Stromal cell of bone marrow (primary cell): ENCODE measurements at places on chromosomes 7 and 10.

DNA sequence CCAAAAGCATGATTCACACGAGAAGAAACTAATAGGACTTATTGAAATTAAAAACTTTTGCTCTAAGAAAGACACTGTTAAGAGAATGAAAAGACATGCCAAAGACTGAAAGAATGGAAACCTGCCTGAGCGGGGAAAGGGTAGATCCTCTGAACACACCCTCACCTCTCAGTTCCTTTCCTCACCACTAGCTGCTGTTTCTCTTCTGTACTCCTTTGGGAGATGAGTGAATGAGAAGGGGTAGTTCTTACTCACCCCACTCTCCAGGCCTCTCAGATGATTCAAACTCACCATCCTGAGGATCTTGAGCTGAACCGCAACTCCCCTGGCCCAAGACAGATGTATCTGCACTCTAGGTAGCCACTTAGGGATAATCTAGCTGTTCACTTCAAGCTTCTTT is 41.9 kb downstream of the IQUB start:
- DNase-seq: peak; percentile 0

- DNase-seq: no peak
Observed at GRCh38 chr10:117277675-117278074, 36.8 kb downstream of the SLC18A2 start.

DNA sequence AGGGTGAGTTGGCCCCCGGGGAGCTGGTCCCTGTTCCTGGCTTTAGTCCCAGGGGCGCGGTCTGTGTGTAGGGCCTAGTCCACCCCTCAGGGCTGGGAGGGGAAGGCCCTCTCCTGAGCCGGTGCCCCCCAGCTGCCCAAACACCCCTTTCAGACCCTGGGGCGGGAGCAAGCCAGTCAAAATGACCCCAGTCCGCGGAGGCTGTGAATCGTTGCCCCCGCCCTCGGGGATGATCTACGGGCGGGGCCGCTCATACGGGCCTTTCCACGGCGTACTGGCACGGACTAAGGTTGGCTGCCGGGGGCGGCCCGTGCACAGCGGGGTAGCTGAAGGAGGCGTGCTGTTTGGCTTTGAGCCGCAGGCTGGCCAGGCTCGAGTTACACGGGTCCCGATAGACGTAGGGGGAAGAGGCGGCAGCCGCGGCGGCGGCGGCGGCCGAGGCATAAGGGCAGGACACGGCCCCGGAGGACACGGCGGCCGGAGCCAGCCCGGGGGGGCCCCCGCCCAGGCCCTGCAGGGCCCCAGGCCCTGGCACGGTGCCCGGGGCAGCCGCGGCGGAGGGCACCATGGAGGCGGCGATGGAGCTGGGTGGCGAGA is 4.3 kb downstream of the ELOVL3 start:
- no peak for DNase-seq

DNA sequence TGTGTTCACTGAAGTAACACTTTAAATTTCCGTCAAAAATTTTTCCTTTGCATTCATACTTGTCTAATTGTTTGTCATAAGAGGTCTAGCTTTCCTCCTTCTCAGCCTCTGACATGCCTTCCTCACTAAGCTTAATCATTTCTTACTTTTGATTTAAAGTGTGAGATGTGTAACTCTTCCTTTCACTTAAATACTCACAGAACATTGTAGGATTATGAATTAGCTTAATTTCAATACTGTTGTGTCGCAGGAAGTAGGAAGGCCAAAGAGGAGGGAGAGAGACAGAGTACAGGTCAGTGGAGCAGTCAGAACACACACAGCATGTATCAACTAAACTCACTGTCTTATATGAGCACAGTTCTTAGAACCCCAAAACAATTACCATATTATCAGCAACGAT is 99.0 kb downstream of the SRPK2 start:
- DNase-seq: no peak

DNA sequence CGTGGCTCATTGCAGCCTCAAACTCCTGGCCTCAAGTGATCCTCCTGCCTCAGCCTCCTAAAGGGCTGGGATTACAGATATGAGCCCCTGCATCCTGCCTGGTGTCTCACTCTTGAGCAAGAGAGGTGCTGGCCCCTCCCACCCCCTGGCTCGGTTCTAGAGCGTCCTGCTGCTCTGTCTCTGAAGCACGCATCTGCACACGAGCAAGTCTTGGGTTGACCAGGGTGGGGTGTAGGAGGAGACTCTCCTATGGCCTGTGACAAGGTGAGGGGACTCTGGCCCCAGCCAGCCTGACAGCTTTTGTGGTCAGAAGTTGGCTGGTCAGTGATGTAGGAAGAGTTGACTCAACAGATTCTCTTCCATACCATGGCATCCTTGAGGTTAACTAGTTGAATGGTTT is 110.7 kb upstream of the CARD11 start:
- no peak for DNase-seq

- DNase-seq: no peak
Observed at GRCh38 chr10:13658264-13658663, 71.5 kb downstream of the PRPF18 start.

DNA sequence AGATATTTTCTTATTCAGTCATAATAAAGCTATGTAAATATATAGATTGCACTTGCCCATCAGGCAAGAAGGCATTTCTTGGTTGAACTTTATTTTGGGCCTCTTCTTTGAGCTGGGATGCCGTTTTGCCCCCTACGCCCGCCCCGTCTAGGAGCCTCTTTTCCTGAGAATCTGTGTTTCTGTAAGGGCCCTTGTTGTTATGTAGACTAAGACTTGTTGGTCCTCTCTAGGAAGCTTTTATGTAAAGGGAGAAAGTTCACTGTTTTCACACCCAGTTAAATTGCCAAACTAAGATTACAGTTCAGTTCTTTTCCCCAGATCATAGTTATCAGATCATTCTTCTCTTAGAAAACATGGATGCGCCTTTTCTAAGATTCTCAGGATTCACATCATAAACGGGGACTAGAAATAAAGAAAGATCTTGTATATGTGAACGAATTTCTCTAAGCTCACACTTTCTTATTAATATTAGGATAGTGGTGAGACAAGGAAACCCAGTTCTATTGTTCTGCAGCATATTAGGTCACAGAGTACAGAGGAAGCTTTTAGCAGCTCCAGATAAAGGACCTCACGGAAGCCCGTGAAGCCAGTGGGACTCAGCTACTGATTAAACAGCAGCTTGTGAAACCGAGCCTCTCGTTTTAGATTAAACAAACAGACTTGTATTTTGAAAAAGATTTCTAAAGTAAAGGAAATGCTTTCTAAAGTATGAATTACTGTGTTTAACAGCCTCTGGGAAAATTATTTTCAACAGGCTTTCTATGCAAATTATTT is 3.8 kb downstream of the LMTK2 start:
- no peak for DNase-seq

DNA sequence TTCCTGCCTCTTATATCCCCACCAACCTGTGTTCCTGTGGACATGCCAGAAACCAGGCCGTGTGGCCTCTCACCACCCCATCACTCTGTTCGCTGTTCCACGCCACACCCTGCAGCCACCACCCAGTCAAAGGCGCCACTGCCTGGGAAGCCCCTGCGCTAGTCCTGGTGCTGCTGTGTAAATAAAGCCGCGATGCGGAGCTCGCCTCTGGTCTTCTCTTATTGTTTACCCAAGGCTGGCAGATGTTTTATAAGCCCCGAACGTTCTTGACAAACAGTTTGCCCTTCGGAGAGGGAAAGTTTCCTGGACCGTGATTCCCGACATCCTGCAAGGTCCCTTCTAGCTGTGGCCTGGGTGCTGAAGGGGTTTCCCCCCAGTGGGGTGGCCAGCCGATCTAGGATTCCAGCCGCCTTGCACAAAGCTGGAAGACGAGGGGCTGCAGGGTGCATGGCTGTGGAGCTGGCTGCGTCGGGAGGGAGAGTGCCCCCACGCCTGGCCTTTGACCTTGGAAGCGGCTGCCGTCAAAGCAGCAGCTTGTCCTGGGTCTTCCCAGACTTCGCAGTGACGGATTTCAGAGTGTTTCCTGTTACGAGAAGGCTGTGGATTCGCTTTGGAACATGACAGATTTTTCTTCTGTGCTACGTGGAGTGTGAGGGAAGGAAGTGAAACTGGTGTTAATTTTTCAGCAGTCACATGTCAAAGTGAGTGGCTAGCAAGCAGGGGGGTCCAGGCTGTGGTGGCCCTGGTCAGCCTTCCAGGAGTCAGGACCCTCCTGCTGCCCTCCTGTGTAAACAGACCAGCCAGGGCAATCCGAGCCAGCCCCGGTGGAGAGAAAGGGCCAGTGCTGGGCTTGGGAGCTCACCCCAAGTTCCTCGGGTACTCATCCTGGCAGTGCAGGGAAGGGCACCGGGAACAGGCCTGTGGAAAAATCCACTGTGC is 61.6 kb downstream of the LHPP start:
- DNase-seq: no peak

DNA sequence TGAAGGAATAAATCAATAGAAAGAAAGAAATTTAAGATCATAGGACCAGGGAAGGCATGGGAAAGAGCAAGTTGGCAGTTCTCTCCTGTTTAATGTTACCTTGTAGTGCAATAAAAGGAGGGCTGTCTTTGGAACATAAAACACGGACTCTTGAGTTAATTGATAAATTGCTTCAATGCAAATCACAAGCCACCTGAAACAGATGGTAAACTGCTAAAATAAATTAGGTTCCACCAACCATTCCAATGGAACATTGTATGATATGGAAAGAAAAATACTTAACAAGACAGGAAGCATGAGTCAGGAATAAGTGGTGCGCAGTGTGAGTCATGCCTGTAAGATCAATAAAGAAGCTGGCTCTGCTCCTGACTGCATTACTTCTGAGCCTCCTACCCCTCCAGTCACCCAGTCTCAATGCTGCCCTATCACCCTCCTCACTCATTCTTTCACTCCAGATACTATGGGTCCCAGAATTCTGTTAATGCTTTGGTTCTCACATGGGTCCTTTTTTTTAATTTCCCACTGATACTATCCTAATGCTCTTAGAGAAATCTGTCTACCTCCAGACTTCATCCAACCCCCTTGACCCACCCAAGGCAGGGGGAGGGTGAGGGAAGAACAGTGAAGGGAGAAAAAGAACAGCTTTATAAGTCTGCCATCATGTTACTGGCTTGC is 78.9 kb downstream of the LRRC17 start:
- peak; percentile 95 for DNase-seq

GRCh38 chr7:90312745-90313144 is 8.4 kb downstream of the FAM237B start:
- no peak for DNase-seq

DNA sequence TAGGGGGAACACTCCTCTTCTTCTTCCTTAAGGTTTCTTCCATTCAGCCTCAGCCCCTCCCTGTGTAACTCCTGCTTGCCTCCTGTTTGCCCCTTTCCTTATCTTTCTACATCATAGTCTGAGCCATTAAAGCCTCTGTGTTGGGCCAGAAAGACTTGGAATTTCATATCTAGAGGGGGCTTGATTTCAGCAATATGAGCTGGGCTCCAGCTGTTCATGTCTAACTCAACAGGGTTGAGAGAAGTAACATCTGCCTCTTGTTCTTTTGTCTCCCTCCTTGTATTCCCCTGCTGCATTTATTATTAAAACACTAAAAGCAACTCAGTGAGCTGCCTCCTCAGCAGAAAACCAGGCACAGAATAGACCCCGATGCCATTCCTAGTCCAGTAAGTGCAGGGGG is 17.6 kb downstream of the SEC24C start:
- no peak for DNase-seq

DNA sequence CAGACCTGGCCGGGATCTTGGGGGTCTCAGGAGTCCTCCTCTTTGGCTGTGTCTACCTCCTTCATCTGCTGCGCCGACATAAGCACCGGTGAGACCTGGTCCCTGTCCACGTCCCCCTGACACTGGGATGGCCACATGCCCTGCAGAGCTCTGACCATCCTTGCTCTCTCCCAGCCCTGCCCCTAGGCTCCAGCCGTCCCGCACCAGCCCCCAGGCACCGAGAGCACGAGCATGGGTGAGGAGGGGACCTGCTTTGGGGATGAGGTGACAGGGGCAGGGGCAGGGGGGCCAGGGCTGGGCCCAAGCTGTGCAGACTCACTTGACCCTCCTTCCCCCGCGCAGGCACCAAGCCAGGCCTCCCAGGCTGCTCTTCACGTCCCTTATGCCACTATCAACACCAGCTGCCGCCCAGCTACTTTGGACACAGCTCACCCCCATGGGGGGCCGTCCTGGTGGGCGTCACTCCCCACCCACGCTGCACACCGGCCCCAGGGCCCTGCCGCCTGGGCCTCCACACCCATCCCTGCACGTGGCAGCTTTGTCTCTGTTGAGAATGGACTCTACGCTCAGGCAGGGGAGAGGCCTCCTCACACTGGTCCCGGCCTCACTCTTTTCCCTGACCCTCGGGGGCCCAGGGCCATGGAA is 959 bp downstream of the PVRIG start:
- no peak for DNase-seq

- DNase-seq: no peak
Observed at GRCh38 chr10:24346877-24347519, 138.1 kb downstream of the KIAA1217 start.

- no peak for DNase-seq
Observed at GRCh38 chr7:40721342-40721949, 586.6 kb downstream of the SUGCT start.

- no peak for DNase-seq
Observed at GRCh38 chr7:29255199-29255878, 60.8 kb downstream of the CHN2 start.

DNA sequence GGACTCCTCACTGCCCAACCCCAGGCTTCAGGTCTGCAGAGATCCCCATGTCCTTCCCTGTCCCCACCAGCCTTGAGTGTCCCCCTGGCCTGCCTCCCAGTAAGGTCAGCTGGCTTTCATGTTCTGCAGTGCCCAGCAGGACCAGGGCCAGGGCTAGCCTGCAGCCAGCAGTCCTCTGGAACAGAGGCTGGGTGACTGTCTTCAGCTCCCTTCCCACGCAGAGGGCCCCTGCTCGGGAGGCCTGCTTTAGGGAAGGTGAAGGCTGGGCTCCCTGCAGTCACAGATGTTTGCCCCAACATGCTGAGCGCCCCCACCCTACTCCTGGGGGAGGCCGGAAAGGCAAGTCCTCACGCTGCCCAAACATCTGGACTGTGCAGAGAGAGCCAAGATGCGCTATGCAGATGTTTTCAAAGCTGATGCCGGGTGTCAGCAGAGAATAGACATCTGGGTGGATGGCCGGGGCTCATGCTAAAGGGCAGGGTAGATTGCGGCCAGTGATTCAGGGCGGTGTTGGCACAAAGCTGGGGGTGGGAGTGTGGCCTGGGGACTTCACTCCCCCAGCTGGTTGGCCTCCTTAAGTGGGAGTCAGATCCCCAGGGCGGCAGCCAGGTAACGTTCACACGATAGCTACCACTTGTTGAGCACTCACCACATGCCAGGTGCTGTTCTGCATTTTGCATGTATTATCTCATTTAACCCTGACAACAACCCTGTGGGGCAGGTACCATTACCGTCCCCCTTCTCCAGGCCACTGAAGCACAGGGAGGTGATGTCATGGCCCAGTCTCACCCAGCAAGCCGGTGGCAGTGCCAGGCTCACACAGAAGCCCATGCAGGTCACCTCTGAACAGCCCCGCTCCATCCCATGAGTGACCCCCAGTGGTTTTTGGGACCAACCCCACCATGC is 71.2 kb upstream of the COL13A1 start:
- no peak for DNase-seq

DNA sequence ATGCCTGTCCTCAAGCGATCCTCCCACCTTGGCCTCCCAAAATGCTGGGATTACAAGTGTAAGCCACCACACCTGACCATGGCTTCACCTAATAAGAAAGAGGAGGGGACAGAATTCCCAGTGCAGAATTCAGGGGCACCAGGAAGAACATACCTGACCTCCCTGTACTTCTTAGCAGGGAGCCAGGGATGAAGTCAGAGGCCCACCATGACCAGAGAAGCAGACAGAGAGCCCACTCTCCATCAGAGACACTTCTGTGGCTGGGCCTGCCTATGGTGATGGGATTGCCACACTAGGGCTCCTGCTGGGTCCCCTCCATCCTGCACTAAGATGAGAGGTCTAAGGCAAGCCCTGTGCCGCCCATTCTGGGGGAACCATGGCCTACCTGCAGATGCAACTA is 157.4 kb upstream of the LYZL2 start:
- DNase-seq: no peak

- DNase-seq: peak; percentile 36
Observed at GRCh38 chr10:116796910-116797513, 52.3 kb upstream of the ENO4 start.
